Right cardiac atrium (tissue), 5 donors: ENCODE measurements at places on chromosomes 3 and 15. TPM values are rescaled to one million over a fixed set of nuclear protein-coding genes. Genes with fewer than 3 reads are reported as not detected.

DNA sequence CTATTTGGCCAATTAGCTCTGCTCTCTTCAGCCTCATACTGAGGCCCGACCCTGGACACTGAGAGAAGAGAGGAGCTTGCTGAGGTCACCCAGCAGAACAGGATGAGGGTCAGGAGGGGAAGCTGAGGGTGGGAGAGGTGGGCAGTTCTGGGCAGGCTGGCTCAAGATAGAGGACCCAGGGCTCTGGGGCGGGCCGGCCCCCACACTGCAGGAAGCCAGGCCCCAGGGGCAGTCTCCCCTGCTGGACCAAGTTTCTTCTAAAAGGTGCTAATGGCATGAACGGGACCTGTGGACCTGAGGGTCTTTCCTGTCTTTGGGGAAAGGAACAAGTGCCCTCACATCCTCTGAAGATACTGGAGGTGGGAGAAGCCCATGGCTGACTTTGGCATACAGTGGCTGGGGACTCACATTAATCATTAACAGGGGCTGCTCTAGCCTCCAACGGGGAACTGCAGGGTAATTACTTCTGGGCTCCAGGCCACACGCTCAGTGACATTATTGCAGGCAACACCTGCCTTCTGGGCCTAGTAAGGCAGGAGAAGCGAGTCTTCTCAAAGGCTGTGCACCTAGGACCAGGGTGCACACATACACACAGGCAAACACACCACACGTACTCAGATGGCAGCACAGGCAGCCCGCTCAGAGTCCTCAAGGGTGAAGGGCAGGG, 10.6 kb downstream of the HCN4 start:
- no peak for DNase-seq

WNT7A gene
- not detected for total RNA-seq

- DNase-seq: no peak
Observed at GRCh38 chr3:194481103-194481502, 5.7 kb downstream of the ATP13A3 start.

DNA sequence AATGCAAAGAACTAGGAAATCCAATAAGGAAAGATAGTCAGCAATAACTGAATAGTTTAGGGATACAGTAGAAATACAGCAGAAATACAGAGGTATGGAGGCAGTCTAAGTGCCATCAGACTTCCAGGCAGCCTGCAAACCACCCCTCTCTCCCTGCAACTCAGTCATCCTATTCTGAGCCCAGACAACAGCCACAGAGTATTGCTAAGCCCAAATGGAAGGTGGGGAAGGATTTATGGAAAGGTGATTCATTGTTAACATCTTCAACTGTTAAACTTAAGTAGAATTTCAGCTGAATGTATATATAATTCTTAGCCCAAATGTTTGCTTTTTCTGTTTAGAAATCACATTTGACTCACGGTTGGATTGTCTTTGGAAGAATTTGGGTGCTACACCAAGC, 300.4 kb downstream of the RBMS3 start:
- DNase-seq: no peak

DNA sequence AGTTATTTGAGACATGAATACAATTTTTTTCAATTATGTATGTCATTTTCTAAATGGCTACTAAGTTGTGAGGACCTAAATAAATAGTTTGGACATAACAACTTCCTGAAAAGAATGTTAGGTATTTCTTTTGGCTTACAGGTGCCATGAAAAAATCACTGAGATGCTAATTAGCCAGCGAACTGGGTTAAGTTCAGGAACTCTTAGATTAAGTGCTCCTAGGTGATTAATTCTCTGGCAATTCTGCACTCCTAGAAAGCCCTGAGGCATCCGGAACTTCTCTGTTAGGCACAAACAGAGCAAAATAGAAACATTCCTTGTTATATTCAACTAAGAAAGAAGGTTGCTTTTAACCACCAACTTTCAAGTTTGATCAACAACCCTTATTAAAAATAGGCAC, 192.3 kb downstream of the STAG1 start:
- DNase-seq: no peak

GRCh38 chr15:65603134-65603533, 7.8 kb downstream of the INTS14 start:
- DNase-seq: no peak

NME9 gene
- total RNA-seq: 0.17 TPM

LMAN1L gene
- 151 TPM for total RNA-seq

ATXN7 gene
- total RNA-seq: 15.7 TPM

GOLGA8T gene
- not detected for total RNA-seq

DNA sequence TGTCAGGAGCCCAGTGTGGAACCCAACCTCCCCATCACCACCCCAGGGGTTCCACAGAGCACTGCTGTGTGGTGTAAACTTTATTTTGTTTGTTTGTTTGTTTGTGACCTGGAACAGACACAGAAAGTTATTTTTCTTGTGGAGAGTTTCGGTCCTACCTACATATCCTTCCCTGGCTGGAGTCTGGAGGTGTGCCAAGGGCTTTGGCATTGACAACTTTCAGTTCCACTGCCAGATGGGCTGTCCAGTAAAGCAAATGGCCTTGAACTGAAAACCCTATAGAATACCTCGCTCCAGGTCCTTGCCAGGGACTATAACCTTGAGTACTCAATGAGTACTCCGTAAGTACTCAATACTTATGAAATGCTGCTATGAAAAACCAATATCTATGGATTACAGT, 103.5 kb downstream of the MITF start:
- DNase-seq: peak; percentile 35

CCRL2 gene
- total RNA-seq: 3.1 TPM

GRCh38 chr3:151213881-151214280, 10.9 kb upstream of the GPR171 start:
- DNase-seq: no peak
